ENCODE measurements at places on chromosomes 16 and 17. TPM values are rescaled to one million over a fixed set of nuclear protein-coding genes. Genes with fewer than 3 reads are reported as not detected.

The PROCA1 gene
- total RNA-seq: 1.6 TPM

DNA sequence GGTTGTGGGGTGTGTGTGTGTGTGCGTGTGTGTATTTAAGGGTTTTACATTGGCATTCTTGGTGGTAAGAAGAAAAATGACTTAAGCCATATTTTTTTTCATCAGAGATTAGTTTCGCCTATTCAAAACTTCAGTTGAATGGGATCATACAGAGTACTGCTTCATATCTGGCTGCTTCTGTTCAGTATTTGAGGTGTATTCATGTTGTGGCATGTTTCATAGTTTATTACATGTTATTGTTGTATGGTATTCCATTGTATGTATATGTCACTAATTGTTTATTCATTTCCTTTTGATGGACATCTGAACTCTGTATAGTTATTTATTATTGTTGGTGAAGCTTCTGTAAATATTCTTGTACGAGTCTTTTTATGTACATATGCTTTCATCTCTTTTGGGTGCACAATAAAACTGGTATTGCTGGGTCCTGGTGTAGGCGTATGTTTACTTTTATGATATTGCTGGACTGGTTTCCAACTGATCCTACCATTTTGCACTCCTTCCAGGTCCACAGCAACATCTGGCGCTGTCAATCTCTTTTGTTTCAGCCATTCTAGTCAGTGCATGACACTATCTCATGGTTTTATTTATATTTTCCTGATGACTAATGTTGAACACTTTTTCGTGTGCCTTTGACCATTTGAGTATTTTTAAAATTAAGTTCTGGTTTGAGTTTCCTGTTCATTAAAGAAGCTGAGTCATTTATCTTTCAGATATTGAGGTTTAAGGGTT lies 77.4 kb upstream of the MAF start:
- no peak overlapping the region for H3K4me3 ChIP-seq
- peaks cover 12% of the 10 kb centered on the region for H3K4me1 ChIP-seq
- H3K27ac ChIP-seq: no peak overlapping the region
- H3K36me3 ChIP-seq: no peaks in the 10 kb centered on the region
- no peak for DNase-seq

- peaks cover 94% of the 10 kb centered on the region for H3K36me3 ChIP-seq
- no peak overlapping the region for H3K27ac ChIP-seq
- H3K4me3 ChIP-seq: no peak overlapping the region
- DNase-seq: no peak
These were observed 11.6 kb downstream of the HBQ1 start for GRCh38 chr16:191831-192230.

The LIMD2 gene
- total RNA-seq: 27.0 TPM

DNA sequence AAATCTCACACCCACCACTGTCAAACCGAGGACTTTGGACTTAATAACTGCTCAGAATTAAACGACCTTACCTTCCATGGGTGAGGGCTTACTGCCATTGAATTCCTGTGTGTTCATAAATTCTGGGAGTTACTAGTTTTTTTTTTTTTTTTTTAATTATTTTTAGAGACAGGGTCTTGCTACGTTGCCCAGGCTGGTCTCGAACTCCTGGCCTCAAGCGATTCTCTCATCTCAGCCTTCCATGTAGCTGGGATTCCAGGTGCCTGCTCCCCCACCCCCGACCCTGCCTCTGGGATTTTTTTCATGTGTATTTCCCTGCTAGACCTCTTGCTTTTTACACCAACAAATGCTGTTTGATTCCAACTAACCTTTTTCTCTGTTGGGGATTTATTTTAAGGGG lies 14.9 kb upstream of the CD300A start:
- DNase-seq: no peak
- peaks cover 43% of the 10 kb centered on the region for H3K4me1 ChIP-seq
- H3K27me3 ChIP-seq: no peaks in the 10 kb centered on the region

GRCh38 chr17:50841277-50841948 lies 6.0 kb downstream of the WFIKKN2 start:
- H3K4me3 ChIP-seq: no peak overlapping the region
- H3K36me3 ChIP-seq: no peaks in the 10 kb centered on the region
- DNase-seq: no peak
- H3K27me3 ChIP-seq: no peaks in the 10 kb centered on the region

- H3K27ac ChIP-seq: peak overlapping the region; percentile 91
- H3K36me3 ChIP-seq: no peaks in the 10 kb centered on the region
- DNase-seq: peak; percentile 61
- no peaks in the 10 kb centered on the region for H3K27me3 ChIP-seq
These were observed 6.2 kb downstream of the RARA start for GRCh38 chr17:40315206-40315605.

- H3K27ac ChIP-seq: peak overlapping the region; percentile 87
- H3K36me3 ChIP-seq: no peaks in the 10 kb centered on the region
These were observed 387 bp upstream of the ASB16 start for GRCh38 chr17:44170135-44170498.

The WNT9B gene
- 5.6 TPM for total RNA-seq

GRCh38 chr17:79183293-79184158 lies 108.9 kb downstream of the ENGASE start:
- no peaks in the 10 kb centered on the region for H3K27me3 ChIP-seq
- H3K27ac ChIP-seq: no peak overlapping the region
- no peaks in the 10 kb centered on the region for H3K4me1 ChIP-seq
- H3K4me3 ChIP-seq: no peak overlapping the region
- H3K36me3 ChIP-seq: no peaks in the 10 kb centered on the region
- DNase-seq: no peak

DNA sequence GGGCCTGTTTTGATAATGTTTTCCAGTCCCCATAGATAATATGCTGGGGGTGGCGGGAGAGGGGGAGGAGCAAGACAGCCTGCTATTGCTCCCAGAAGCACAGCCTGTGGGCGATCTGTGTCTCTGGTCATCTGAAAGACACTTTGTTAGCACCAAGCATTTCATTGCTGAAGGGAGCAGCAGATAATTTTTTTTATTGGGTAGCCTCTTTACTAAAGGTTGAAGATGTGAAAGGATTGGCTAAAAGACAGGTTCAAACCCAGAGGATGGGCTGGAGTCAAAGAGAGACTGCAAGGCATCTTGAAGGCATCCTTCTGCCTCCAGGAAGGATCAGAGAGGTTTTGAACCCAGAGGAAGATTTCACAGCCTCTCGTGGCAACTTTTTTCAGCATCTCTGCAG lies 60.6 kb downstream of the C17orf67 start:
- no peaks in the 10 kb centered on the region for H3K36me3 ChIP-seq
- no peaks in the 10 kb centered on the region for H3K27me3 ChIP-seq
- H3K27ac ChIP-seq: no peak overlapping the region
- H3K4me1 ChIP-seq: no peaks in the 10 kb centered on the region
- H3K4me3 ChIP-seq: no peak overlapping the region

GRCh38 chr16:57893559-57894389 lies 77.2 kb downstream of the CNGB1 start:
- H3K27ac ChIP-seq: peak overlapping the region; percentile 32
- H3K27me3 ChIP-seq: no peaks in the 10 kb centered on the region
- no peaks in the 10 kb centered on the region for H3K36me3 ChIP-seq
- DNase-seq: no peak
- no peaks in the 10 kb centered on the region for H3K4me1 ChIP-seq
- H3K4me3 ChIP-seq: no peak overlapping the region

DNA sequence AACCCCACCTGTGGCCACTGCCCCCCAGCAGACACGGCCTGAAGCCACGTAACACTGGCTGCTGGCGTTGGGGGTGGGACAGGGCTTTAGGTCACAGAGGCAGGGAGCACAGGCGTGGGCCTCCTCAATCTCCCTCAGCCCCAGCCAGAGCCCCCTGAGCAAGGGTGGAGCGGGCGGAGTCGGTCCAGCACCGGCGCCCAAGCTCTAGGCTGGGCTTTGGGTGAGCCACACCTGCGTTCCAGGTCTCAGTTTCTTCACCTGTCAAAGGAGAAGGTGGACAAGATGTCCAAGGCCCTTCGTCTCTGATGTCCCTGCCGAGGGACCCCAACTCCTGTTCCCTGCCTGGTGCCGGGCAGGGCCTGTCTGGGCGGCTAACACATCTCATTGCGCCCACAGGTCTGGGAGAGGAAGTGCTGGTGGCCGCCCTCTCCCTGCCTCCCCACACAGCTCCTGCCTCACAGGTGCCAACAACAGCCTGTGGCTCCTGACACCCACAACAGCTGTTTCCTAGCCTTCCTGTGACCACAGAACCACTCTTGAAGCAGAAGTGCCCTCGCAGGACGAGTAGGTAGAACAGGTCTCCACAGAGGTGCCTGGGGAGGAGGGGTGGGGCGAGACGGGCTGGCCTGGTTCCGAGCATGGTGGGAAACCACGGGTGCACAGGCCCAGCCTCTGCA lies 12.0 kb downstream of the FAM83G start:
- H3K4me1 ChIP-seq: no peaks in the 10 kb centered on the region
- no peak overlapping the region for H3K27ac ChIP-seq
- H3K4me3 ChIP-seq: no peak overlapping the region
- H3K36me3 ChIP-seq: no peaks in the 10 kb centered on the region

The LGALS9C gene
- total RNA-seq: not detected

The DRC3 gene
- 7.2 TPM for total RNA-seq

GRCh38 chr16:19884611-19885450 lies at the start of gene GPRC5B:
TSS of gene GPRC5B (minus strand) at chr16:19884848. CDS start at chr16:19872845, 12,003 bp downstream.
- H3K4me3 ChIP-seq: peak within 1 kb of the TSS; percentile 91
- no peaks in the 10 kb centered on the region for H3K4me1 ChIP-seq
- H3K36me3 ChIP-seq: no peaks in the 10 kb centered on the region

The HOXB9 gene
- total RNA-seq: not detected

GRCh38 chr16:77169650-77170236 lies 21.2 kb upstream of the MON1B start:
- no peak overlapping the region for H3K4me3 ChIP-seq
- no peak for DNase-seq
- no peaks in the 10 kb centered on the region for H3K4me1 ChIP-seq
- no peaks in the 10 kb centered on the region for H3K27me3 ChIP-seq

DNA sequence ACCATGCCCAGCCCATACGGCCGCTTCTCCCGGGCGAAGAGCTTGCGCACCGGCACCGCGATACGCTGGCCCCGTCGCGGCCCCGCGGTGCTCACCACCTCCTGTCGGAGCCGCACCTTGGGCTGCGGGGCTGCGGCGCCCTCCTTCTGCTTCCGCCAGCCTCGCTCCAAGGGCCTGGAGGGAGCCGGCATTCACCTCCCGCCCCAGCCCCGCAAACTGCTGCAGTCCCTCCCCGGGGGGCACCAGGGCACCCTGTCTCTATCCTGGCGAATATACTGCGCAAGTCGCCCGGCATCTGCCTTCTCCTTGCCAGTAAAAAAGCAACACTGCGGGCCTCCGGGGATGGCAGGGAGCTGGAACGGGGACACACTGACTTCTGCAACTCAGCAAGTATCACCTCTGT lies 8.3 kb downstream of the SNRNP25 start:
- H3K4me3 ChIP-seq: no peak overlapping the region
- DNase-seq: no peak
- no peak overlapping the region for H3K27ac ChIP-seq
- peaks cover 11% of the 10 kb centered on the region for H3K4me1 ChIP-seq
- H3K27me3 ChIP-seq: no peaks in the 10 kb centered on the region
- H3K36me3 ChIP-seq: peaks cover 81% of the 10 kb centered on the region

DNA sequence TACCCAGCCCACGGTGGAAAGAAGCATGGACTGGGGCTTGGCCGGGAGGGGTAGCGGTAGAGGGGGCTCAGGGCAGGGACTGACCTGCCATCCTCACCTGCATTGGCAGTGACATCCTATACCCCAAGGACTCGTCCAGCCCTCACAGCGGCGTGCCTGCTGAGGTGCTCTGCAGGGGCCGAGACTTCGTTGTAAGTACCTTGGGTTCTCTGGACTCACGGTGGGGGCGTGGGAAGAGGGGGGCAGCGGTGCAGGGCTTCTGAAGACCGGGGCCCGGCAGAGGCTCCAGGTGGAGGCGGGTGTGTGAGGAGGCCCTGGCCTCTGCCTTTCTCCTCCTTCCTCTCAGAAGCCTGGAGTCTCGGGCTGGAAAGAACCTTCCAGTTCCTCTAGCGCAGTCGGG lies 25.5 kb downstream of the POLR3E start:
- no peak overlapping the region for H3K27ac ChIP-seq
- H3K36me3 ChIP-seq: peaks cover 63% of the 10 kb centered on the region
- no peaks in the 10 kb centered on the region for H3K27me3 ChIP-seq
- no peaks in the 10 kb centered on the region for H3K4me1 ChIP-seq

The SRCIN1 gene
- total RNA-seq: not detected

GRCh38 chr17:46788300-46788699 lies 30.2 kb downstream of the WNT3 start:
- no peaks in the 10 kb centered on the region for H3K27me3 ChIP-seq
- no peak overlapping the region for H3K27ac ChIP-seq
- H3K36me3 ChIP-seq: no peaks in the 10 kb centered on the region
- DNase-seq: no peak

The CHST5 gene
- total RNA-seq: not detected

The DNAH3 gene
- 0.32 TPM for total RNA-seq

- no peak overlapping the region for H3K27ac ChIP-seq
- H3K4me3 ChIP-seq: no peak overlapping the region
- H3K4me1 ChIP-seq: no peaks in the 10 kb centered on the region
- DNase-seq: no peak
These were observed 600.5 kb upstream of the RBFOX1 start for GRCh38 chr16:6732166-6732565.

- no peak within 1 kb of the TSS for H3K27ac ChIP-seq
- DNase-seq: no peak
- no peaks in the 10 kb centered on the region for H3K27me3 ChIP-seq
These were observed at the start of gene C17orf114 for GRCh38 chr17:4802228-4802627. TSS of gene C17orf114 (minus strand) at chr17:4802328.

DNA sequence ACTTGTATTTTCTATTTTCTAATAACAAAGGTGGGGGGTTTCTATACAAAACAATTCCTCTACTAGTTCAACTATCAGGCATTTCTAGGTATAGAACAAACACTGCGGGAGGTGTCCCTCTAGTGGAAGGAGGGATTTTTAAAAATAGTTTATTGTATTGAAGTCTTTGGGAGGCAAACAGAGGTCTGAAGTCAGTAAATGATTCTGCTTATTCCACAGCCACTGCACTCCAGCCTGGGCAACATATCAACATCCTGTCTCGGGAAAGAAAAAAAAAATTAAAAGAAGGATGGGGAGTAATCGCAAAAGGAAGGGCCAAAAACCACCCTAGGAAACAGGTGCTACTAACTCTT lies 648 bp upstream of the ERCC4 start:
- no peak overlapping the region for H3K4me3 ChIP-seq
- H3K4me1 ChIP-seq: peaks cover 4% of the 10 kb centered on the region
- H3K27me3 ChIP-seq: no peaks in the 10 kb centered on the region
- no peak for DNase-seq
- H3K36me3 ChIP-seq: no peaks in the 10 kb centered on the region
- H3K27ac ChIP-seq: peak overlapping the region; percentile 62

GRCh38 chr17:44087319-44087718 lies 16.8 kb downstream of the G6PC3 start:
- H3K4me1 ChIP-seq: no peaks in the 10 kb centered on the region
- peaks cover 97% of the 10 kb centered on the region for H3K36me3 ChIP-seq
- H3K27ac ChIP-seq: peak overlapping the region; percentile 69

All from ascending aorta (tissue), 2 donors.